Pulmonary artery endothelial cell (primary cell): ENCODE measurements at places on chromosomes 13 and 19.

DNA sequence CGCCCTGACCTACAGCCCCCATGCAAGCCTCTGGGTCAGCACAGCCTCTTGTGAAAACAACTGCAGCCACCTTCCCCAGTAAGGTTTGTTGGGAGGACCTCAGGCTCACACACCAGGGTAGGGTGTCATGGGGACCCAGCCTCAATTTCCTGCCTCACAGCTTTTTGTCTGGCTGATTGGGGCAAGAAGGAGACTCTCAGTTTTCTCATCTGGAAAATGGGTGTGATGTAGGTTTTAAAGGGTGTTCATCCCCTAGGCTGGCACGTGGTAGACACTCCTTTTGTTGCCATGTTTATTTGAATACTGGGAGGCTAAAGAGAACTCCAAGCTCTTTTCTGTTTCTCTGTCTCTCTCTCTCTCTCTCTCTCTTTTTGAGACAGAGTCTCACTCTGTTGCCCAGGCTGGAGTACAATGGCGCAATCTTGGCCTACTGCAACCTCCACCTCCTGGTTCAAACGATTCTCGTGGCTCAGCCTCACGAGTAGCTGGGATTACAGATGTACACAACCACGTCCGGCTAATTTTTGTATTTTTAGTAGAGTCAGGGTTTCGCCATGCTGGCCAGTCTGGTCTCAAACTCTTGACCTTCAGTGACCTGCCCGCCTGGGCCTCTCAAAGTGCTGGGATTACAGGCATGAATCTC, 18.2 kb upstream of the PLAUR start:
- DNase-seq: no peak

DNA sequence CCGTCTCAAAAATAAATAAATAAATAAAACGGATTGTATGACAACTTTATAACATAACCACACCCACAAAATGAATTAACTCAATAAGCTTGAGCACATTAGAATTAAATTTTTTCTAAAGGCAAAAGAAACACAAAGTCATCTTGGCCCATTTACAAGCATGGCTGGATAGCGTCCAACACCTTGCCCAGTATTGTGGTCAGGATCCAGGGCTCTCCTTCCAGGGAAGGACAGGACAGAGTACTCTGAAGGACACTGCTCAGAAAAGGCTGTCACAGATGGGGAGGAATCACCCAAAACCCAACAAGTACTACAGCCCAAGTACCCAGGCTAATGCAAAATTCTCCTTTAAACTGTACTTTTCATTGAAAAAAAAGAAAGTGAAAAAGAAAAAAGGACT, 27.1 kb downstream of the SUGP2 start:
- no peak for DNase-seq

- DNase-seq: no peak
These were observed 454.5 kb downstream of the IRS2 start for GRCh38 chr13:109331898-109332297.

GRCh38 chr13:48738311-48738710, 84.6 kb downstream of the CYSLTR2 start:
- no peak for DNase-seq

DNA sequence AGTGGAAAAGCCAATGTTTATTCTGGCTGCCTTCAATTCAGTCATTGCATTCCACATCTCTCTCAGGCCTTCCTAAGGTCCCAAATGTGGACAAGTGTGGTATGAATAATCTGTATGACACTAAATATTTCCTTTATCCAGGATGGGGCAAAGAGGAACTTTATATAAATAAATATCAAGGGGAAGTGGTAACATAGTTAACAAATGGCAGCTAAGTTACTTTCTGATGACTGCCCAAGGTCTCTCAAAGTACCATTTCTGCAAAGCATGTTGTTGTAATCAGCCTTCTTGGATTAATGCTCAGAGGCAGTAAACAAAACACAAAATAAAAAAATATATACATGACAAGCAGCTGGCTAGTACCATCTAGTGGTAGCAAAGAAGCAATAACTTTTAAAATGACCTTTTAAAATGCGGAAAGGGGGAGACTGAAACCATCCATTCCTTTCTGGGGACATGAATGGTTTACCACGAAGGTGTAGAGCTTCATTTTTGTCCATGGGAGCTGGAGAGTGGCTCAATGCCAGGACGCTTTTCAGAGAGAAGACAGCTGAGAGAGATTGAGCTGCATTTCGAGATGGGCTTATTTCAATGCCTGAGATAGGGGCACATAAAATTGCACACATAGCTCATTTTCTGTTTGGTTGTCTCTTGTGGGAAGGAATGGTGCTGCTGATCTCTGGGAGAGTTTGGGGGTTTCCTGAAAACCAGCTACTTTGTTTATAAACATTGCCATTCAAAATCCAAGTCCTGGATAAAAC, 259.2 kb downstream of the RFC3 start:
- no peak for DNase-seq

DNA sequence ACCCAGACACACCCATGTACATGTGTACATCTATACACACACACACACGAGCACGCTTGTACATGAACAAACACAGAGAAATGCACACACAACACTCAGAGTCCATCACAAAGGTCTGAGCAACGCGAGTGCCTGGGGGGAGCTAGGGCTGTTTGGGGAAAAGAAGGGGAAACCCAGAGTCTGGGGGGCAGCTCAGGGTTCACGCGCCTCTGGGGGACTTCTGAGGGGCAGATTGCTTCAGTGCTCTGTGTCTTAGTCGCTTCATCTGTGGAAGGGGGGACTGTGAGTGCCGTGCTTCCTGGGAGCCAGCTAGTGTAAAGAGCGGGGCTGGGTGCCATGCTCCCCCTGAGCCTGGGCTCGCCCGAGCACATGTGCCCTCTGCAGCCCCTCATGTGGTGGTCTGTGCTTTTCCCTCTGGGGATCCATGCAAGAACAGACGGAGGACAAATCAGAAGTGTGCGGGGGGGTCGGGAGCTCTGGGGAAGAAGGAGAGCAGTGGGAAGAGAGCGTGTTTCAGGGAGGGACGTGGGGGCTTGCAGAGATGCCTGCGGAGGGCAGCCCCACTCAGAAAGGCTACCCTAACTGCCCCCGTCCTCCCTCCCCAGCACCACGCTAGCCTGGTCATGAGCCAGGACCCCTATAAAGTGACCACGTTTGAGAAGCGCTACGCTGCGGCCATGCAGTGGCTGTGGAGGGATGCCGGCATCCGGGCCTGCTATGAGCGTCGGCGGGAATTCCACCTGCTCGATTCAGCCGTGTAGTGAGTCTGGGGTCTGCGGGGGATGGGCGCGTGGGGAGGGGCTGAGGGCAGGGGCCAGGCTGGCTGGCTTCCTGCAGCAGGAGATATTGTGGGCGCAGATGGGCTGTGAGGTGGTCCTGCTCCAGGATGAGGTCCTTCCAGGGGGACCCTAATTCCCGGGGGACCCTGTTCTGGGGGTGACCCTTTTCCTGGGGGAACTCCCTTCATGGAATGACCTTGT, 14.0 kb downstream of the GNA15 start:
- no peak for DNase-seq

DNA sequence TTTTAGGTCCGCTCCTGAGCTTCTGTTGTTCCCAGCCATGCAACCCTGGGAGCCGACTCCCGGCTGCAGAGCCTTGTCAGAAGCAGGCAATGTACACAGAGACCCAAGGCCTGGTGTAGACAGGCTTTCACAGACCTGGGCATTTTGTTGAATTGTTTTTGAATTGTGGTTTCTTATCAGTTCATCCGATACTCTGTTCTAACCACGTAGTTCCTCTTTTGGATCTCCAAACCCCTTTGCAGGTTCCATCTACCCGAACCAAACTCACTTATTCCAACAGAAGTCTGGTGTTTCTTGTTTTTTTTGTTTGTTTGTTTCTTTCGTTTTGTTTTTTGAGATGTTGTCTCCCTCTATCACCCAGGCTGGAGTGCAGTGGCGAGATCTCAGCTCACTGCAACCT, 6.3 kb upstream of the NLRP2 start:
- no peak for DNase-seq

DNA sequence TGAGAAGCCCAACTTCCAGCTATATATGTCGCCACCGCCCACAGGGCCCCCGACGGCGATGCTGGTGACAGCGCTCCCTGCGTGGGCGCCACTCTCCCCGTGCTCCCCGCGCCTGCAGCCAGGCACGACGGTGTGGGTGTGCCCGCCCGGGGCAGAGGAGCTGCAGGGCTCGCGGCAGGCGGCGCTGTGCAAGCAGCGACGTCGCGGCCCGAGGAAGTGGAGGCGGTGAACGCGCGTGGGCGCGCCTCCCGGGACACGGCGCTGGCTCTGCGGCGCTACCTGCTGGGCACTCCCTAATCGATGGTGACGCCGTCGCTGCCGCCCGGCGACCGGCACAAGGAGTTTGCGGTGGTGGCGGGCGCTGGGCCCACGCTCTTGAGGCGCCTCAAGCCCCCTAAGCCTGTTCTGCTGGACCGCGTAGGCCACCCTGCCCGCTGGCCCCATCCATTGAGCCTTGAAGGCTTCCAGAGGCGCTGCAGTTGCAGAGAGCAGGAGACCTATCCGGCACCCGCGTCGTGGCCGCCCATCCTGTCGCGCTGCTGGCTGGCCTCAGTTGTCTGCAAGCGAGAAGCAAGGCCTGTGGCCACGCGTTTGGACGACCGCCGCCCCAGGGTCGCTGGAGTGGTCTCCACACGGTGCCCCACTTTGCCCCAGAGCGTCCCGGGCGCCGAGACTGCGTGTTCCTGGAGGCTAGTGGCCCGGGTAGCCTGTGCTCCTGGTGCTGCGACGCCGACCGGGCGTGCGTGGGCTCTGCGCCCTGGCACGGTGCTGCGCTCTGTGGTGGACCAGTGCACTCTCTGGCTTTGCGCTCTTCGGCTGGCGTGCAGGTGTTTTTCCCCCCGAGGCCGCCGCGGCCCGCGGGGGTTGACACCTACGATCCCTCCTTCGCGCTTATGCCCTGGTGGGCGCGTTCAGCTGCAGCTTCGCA, 23.1 kb downstream of the LRFN3 start:
- DNase-seq: no peak

DNA sequence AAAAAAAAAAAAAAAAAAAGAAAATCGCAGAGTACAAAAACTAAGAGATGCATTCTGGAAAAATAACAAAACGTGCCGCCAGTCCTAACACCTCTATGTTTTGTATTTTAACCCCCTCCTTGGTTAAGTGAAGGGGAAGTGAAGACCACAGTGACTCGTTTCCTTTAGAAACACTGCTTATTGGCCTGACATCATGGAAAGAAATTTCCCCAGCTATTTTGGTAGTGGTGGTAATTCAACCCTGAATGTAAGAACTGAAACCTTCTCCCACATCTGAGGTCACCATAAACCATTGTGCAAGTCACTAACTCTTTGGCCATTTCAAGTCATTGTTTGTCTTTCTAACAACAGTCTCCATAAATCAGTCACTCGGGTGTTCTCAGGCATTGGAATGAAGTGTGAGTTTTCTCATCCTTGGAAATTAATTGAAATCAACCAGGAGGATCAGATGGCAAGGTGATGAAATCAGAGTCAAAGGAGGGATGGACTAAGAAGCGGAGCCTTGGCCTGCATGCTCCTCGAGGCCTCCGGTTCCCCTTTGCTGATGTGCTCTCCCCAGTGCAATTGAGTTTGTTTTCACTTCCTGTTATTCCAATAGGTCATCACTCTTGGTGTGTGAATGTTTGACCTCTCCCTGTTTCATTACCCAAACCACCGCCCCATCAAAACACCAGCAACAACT, 443.9 kb downstream of the FGF9 start:
- DNase-seq: no peak

- DNase-seq: no peak
These were observed 21.7 kb downstream of the ZNF613 start for GRCh38 chr19:51948975-51949374.

- no peak for DNase-seq
These were observed 6.8 kb downstream of the PLPPR2 start for GRCh38 chr19:11361771-11362731.

DNA sequence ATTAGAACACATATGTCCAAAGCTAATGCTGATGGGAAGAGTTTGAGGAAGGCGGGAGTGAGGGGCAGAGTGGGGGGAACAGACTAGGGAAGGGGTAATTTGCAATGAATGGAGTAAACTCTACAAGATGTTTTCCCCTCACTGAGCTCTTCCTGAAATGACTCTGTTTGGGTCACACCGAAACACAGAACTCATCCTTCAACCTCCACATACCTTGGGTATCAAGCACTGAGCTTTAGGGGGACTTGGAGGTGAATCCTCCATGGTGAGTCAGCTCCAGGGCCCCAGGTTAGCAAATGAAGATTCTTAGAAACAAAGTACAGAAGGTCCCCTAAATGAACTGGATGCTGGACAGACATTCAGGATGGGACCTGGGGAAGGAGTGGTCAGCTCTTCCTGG, 1.3 kb upstream of the SIGLEC10 start:
- no peak for DNase-seq

DNA sequence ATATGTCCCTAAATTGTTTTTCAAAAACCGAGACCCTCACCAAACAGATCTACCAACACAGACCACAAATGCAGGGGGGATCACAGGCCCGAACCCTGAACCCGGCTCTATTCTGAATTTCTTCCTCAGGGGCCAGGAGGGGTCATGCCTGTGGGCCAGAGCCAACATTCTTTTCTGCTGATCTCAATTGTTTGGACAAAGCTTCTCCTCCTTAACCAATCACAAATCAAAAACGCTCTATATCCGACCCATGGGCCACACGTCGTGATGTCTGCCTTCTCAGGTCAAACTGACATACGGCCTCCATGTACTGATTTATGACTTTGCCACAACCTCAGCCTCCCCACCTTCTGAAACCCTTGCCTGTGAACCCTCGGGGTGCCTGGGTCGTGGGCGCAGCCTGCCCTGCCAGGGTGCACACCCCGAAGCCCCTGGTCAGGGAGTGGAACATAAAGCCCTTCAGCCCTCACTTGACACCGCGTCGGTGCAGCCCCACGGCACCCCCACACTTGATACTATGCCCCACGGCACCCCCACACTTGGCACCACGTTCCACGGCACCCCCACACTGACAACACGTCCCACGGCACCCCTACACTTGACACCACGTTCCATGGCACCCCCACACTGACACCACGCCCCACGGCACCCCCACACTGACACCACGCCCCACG, 58.4 kb upstream of the C13orf46 start:
- DNase-seq: peak; percentile 60
